ENCODE measurements at places on chromosomes 7 and 10.

DNA sequence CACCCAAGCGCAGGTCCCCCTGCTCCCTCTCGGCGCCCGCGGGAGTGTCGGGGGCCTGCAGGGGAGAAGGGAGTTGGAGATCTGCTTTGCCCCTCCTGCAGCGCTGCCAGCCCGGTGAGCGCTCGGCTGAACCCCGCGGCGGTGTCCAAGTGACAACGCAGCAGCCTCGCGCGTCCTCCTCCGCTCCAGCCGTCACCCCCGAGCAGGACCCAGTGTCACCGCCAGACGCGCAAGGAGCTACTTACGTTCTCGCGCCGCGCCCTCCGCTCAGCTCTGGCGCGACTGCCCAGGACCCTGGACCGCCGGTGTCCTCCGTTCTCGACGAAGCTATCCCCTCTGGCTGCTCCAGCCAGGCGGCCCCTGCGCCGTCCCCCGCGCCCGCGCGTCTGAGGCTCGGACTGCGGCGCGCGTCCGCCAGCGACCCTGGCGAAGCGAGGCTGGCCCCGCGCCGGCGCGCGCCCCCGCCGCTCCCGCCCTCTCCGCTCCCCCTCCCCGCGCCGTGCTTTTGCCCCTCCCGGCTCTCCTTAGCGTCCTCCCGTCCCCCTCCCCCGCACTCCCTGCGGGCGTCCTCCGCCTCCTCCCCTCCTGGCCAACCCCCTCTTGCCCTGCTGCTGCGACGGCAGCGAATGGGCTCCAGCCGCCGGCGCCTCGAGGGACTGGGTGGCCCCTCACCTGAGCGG is at the start of gene NRCAM:
Gene NRCAM, minus strand, starts transcription at position 439 of the 680 bp plus-strand sequence. CDS start 216,372 bp downstream, outside the sequence.
- DNase-seq = no peak

DNA sequence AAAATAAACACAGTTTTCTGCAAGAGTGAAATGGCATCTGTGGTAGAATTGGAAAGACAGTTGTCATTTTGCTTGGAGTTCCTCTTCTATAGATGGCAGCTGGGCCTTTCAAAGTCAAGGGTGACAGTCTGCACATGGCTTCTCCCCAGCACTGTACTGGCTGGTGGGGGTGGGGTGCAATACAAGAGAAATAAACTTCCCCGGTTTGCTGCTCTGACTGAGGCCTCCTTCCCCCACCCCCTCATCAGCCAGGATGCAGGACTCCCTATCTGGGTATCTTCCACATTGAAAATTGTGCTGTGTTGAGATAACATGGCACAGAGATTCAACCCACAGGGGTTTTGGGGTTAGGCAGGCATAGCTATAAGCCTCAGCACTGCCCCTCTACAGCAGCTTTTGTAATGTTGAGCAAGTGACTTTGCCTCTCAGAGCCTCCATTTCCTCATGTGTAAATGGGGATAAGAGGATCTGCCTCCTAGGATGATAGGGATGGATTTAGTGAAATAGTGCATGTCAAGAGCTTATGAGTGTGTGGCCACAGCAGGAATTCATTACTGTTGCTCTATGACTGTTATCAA is 85.8 kb upstream of the WDR11 start:
- DNase-seq = no peak

- no peak for DNase-seq
Measured at GRCh38 chr7:126937171-126937570, 315.6 kb downstream of the GRM8 start.

GRCh38 chr10:16777473-16778370 is 39.5 kb downstream of the RSU1 start:
- no peak for DNase-seq

GRCh38 chr7:101166648-101166908 is 1.2 kb upstream of the VGF start:
- no peak for DNase-seq

DNA sequence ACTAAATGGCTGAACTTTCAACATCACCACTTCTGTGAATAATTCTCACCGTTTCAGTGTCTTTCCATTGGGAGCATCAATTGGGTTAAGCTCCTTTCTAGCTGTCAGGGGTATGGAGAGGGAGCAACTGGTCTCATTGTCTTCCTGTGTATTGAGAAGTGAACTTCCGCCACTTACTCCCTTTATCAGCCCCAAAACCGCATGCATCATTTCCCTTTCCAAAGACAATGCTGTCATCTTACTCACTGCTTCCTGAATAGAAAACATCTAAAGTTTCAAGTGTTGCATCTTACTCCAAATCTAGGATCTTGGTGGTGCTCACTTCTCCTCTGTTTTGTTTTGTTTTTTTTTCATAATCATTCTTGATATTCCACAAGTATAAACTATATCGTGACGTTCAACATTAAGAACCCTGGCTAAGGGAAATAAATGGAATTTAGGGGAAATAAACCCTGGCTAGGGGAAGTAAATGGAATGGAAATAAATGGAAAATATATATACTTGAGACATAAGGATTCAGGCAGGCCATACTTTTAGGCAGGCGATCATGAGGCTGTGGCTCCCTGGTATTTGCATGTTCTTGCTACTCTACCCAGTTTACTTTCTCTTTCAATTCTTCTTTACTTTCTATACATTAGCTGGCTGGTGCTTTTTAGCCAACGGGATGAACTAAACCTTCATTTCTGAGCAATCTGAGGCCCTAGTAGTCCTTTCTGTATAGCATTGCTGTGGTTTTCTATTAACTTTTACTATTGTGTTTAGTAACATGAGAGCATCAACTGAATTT is 371.9 kb downstream of the BMPER start:
- DNase-seq = no peak

DNA sequence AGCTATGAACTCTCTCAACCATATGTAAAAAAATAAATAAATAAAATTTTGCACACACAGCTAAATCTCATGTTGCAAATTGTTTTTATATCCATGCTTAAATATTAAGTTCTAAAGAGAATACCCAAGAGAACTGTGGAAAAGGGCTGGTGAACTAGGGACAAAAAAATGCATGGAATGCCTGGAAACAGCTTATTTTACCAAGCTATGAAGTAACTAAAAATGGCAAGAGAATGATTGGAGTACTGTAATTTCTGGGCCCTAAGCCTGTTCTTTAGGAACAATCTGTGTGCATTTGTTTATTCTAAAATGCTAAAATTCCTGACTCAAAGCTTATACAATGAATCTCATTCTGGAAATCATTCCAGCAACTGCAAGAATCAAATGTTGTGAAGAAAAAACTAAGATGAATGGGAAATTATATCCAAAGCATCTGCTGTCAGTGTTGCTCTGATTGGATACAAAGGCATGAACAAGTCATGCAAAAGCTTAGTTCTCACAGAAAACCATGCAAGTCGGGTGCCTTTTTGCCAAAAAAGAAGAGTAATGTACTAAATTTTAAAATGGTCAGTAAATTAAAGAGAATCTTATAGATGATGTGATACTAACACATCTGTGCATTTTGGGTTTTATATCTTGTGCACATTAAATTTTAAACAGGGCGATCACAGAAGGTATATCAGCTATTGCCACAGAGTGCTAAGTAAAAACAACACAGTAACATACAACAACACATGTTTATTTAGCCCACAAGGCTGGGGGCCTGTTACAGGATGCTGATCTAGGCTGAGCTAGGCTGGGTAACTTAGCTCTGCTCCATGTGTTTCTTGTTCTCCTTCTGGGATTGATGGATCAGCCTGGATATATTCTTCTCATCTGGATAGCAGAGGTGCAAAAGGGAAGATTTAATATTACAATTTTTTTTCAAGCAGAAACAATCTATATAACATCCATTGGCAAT is 453.5 kb upstream of the SEMA3A start:
- no peak for DNase-seq

GRCh38 chr7:134945691-134946090 is 40.6 kb upstream of the AGBL3 start:
- DNase-seq = no peak

DNA sequence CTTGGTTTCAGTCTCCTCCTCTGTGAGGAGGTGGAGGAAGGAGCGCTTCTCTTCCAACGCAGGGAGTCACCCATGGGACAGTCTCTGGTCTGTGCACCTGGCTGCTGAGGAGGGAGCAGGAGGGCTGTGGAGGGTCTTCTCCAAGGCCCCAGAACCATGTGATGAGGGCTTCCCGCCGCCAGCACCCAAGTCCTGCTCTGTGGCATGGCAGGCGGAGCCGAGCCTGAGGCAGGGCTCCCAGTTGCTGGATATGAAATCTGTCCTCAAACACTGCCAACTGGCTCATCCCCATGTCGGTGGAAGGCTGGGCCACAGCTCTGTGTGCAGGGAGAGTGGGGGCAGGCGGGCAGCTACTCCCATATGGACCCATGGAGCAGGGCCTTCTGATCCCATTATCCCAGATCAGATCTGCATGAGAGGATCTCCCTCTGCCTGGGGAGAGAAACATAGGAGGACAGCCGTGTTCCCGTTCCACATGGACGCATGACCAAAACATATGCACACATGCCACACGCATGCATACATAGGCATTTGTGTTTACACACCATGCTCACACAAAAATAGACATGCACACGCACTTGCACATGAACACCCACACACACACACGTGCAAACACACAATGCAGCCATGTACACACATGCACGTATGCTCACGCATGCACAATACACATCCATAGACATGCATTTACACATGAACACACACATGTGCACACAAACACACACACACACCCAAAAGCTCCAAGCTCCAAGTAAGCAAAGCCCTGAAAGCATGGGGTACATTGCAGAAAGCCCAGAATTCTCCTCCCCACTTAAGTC is 38.8 kb upstream of the EN2 start:
- no peak for DNase-seq

DNA sequence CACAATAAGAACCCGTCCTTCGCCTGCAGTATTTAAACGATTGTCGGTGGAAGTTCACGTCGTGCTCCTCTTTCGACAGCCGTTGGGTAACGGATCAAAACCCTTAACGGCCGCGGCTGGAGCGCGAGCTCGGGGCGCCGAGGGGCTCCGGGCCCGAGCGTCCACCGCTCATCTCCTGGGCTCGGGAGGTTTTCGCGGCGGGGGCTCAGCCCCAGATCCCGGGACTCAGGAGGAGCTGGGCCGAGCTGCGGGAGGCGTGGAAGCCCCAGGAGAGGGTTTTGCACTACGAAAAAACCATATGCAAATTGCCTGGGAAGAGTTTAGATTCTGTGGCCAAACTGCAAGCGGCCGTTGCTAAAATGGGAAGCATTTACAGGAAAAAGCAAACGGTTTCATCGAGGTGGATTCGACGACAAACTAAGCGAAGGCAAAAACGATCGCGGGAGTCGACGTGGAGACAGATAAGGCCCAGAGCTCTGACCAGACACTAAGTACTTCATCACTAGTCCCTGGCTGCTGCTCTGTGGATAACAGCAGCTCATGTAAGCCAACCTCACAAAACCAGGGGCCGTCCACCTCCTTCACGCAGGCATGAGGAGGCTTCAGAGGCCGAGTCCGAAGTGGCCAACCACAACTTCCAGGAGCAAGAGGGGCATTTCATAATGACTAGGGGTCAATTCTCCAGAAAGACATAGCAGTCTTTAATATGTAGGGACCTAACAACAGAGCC is 129.7 kb downstream of the MARCHF5 start:
- no peak for DNase-seq

GRCh38 chr7:130982160-130982638 is 248.2 kb upstream of the KLF14 start:
- DNase-seq = no peak

GRCh38 chr10:60905580-60905979 is 38.4 kb downstream of the RHOBTB1 start:
- DNase-seq = no peak

- no peak for DNase-seq
Measured at GRCh38 chr10:35614312-35614711, 9.2 kb downstream of the GJD4 start.

DNA sequence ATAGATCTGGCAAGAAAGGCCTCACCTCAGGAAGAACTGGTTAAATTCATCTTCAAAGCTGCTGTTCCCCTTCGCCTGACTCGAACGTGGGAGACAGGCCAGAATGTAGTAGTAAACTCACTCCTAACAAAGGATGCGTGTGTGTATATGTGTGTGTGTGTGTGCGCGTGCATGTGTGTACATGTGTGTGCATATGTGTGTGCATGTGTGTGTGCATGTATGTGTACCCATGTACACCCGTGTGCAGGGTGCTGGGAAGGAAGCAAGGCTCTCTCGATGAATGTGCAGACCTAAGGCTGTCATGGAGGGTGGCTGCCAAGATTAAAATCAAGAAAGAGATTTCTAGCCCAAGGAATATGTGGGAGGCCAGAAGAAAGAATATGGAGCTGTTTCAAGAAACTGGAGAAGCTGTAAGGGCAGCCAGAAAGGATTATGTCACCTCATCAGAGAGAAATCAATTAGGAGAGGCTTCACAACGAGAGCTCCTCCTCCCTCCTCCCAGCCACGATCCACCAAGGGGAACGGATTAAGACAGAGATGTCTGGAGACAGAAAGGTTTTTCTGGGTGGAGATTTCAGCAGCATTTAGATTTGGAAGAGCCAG is 34.0 kb upstream of the LBX1 start:
- DNase-seq = no peak

GRCh38 chr10:98030093-98030821 is at the start of gene CRTAC1:
Gene CRTAC1, minus strand, starts transcription at chr10:98030621. Its CDS starts 149 bp downstream, at chr10:98030472.
- no peak for DNase-seq

DNA sequence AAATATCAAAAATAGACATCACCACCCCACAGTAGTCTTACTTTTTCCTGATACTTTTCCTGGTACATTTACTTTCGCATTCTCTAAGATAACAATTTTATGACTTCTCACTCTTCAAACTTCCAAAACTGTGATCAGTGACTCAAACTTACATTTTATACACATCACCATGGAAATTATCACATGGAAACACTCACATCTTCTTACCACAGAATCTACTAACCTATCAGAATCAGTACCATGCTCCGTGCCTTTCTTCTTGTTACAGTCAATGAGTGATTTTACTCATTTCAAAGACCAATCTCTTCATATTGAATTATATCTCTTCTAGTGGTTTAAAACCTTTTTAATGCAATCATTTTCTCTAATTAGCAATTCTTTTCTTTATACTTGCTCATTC is 120.3 kb downstream of the PTEN start:
- DNase-seq = no peak

- no peak for DNase-seq
Measured at GRCh38 chr10:110455446-110455845, 42.3 kb upstream of the DUSP5 start.

DNA sequence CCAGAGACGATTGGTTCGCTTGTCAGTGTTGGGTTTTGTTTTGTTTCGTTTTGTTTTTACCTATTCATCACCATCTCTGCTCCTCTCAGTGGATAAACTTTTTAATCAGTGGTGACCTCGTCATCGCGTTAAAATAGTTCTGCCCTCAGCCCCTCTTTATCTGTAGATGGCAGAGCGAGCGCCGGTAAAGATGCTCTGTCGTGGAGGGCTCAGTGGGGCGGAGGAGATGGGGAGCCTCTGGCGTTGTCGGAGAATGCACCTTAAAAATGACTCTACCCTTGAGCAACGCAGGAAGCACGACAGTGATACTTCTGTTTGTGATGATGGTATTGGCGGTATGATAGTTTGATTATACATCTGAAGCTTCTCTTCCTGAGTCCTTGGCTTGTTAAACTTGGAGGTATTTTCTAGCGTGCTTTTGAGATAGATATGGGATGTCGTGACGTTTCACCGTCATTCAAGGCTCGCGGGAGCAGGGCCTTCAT is 554 bp downstream of the CSGALNACT2 start:
- peak; percentile 24 for DNase-seq

- no peak for DNase-seq
Measured at GRCh38 chr7:82675396-82675795, 231.8 kb upstream of the CACNA2D1 start.

All from stimulated activated CD8-positive, alpha-beta memory T cell treated with anti-CD3 and anti-CD28 coated beads, Interleukin-15, amount 100 ng/mL, for 1 hour (primary cell).